CD4-positive, alpha-beta T cell treated with Interleukin-4 for 1 hour (primary cell): ENCODE measurements at places on chromosomes 3 and 15.

- DNase-seq: peak; percentile 20
Observed at GRCh38 chr3:52851348-52851747, 16.5 kb upstream of the MUSTN1 start.

- no peak for DNase-seq
Observed at GRCh38 chr3:65873028-65873427, 165.7 kb downstream of the MAGI1 start.

GRCh38 chr3:193932576-193932975 lies 203.4 kb upstream of the HES1 start:
- no peak for DNase-seq

DNA sequence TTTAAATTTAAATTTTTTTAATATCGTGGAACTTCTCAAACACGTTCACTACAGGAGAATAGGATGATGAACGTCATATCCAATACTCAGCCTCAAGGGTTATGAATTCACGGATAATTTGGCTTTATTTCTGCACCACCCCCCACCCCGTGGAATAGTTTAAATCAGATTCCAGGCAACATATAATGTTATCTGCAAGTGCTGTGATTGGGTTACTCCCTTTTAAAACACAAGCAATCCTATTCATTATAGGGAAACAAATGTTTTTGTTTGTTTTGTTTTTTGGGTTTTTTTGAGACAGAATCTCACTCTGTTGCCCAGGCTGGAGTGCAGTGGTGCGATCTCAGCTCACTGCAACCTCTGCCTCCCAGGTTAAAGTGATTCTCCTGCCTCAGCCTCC lies 30.9 kb downstream of the BHLHE40 start:
- DNase-seq: no peak

DNA sequence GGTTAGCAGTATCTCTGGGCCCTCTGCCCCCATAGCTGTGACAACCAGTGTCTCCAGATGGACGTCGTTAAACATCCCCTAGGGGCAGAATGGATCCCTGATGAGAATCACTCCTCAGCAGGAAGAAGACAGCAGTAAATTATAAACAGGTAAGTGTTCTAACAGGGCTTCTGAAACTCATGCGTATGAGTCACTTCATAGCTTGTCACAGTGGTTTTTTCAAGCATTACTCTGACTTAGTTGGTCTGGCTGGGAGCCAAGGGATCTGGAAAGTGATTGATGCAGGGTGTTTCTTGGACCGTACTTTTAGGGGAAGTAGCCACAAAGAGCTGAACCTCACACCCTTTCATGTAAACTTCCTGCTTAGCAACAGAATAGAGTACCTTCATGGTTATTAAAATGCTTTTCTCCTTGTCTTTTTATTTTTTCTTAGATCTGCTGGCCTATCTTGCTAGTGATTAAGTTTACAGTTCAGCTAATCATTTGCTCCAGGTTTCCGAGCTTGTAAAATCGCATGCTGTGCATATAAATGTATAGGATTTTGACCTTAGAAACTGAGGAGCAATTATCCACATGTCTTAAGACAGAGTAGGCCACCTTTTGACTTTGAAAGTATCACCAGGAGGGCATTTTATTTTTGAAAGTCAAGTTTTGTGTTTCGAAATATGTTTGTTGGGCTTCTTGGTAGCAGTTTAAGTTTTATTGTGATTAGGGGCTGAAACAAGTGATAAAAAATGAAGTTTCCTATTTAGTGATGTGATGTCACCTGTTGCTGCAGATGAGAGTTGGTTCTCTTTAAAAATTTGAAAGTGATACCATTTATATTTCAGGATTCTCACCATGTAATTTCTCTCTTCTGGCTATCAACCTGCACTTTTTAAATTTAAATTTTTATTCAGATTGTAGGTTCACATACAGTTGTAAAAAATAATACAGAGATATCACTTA lies 333.9 kb downstream of the PTPRG start:
- DNase-seq: peak; percentile 44

DNA sequence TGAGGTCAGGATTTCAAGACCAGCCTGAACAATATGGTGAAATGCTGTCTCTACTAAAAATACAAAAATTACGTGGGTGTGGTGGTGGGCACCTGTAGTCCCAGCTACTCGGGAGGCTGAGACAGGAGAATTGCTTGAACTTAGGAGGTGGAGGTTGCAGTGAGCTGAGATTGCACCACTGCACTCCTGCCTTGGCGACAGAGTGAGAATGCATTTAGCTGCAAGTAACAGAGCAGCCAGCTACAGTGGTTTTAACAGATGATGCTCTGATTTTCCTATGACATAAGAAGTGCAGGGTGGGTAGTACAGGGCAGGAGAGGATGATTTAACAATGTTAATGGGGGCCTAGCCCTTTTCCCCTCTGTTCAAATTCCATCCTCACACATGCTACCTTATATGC lies 267.9 kb downstream of the RPLP1 start:
- no peak for DNase-seq

- DNase-seq: no peak
Observed at GRCh38 chr3:114132500-114132899, 46.4 kb downstream of the DRD3 start.
